ENCODE measurements at places on chromosomes 5 and 9.

- DNase-seq: peak; percentile 99
These were observed 14.1 kb upstream of the INIP start for GRCh38 chr9:112731971-112732370.

DNA sequence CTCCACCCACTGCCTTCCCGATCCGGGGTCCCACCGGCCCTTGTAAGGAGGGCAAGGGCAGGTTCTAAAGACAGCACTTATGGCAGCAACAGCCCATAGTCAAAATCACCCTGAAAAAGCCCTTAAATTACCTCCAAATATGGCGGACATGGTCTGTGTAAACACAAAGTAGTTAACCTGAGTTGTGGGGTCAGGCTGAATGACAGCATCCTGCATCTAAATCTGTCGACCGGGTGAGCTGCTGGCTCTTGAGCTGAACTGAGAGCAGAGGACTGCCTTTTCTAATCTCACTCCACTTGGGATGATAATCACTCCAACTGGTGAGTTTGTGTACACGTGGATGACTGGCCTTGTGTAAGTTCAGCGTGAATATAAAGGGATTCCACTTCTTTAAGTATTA lies 249.6 kb downstream of the DENND1A start:
- no peak for DNase-seq

DNA sequence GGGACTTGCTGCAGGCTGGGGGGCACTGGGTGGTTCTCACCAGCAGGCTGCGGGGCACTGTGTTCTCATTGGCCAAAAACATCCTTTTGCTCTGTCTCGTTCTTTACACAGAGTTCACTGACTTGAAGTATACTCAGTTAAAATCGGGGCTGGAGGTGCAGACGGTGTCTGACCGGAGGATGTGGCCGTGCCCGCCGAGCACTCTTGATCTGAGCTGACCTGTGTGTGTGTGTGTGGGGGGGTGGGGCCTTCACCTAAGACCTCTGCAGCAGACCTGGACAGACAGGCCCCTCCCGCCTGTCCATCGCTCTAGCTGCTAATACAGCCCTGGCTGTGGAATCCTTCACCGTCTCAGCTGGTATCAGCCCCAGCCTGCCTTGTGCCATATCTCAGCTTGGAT lies 7.1 kb downstream of the TOR1B start:
- no peak for DNase-seq

- no peak for DNase-seq
These were observed 24.6 kb downstream of the CNTLN start for GRCh38 chr9:17159469-17159868.

DNA sequence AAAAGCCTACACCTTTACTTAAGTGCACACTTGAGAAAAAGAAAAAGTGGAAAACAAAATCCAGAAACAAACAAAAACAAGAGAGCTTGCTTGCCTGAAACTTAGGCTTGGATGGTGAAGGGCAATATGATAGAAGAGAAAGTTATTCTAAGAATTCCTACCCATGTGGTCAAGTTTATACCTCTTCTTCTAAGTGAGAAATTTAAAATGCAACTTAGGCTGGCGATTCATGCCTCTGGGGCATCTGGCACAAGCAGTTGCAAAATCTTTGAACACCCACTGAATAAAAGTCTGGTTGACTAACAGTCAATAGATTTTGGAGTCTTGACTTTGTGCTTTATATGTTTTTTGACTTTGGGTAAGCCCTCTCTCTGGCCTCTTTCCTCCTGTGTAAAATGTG lies 239.6 kb downstream of the KDM4C start:
- DNase-seq: peak; percentile 86

GRCh38 chr9:18352711-18353110 lies 121.2 kb upstream of the ADAMTSL1 start:
- DNase-seq: peak; percentile 93

DNA sequence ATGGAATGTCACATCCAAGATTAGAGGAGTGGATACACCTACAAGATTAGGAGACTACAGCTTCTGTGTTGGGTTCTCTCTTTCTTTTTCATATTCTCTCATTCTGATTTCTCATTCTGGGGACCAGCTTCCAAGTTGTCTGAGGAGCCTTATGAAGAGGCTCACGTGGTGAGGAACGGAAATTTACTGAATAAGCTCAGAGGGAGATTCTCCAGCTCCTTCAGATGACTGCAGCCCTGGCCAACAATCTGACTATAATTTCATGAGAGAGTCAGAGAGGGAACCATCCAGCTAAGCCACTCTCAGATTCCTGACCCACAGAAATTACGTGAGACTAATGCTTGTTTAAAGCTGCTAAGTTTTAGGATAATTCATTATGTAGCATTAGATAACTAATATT lies 27.1 kb upstream of the TENT2 start:
- no peak for DNase-seq

DNA sequence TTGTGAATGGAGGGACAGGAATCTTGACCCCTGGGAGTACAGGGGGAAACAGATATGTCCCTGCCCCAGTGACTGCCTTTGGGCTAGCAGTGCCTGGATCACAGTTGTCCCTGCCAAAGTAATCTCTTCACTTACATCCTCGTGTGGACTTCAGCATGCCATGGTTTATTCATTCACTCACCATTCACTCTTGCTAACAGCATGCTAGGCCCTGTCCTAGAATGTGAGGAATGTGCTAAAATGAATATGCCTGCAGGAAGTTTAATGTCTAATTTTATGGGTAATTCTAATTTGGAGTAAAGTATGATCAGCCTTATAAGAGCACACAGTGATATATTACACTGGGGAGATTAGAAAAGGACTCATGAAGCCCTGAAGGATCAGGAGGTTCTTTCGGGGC lies 63.0 kb downstream of the FAT2 start:
- DNase-seq: peak; percentile 27

GRCh38 chr9:89249001-89249400 lies 62.0 kb upstream of the CKS2 start:
- DNase-seq: no peak

DNA sequence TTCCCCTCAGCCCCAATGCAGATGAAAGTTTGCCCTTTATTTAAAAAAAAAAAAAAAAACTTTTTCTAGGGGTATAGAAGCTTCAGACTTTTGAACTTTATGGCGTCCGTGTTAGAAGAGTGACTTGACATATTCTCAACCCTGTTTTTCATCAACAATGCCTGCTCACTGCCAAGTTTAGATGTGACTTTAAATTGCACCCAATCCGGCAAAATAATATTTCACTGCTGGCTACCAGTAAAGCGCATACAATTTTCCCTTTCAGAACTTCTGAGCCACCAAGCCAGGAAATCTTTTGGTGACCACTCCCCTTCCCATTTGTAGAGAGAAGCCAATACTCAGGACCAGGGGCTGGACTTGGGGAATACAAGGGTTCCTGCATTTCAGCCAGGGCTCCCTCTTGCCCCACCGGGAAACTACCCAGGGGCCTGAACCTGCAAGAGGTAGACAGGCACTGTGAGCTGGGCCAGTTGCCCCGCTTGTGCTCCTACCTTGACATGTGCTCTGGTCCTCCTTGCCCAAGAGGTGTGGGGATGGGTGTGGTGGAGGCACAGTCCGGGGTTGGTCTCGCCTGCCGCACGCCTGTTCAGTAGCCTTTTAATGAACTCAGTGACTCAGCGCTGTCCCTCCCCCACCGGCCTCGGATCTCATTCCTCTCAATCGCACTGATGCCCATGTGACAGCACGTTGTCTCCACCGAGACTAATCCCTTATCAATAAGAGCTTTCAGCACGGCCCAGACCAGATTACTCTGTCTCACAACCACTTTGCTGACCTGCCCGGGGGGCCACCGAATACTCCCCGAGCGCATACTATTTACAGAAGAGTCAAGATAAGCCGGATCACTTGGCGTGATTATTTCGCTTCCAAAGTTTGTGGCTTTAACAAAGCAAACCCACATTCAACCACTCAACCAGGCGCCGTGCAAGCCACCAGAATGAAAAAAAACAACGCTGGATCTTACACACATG lies 226.4 kb downstream of the DCP2 start:
- no peak for DNase-seq

DNA sequence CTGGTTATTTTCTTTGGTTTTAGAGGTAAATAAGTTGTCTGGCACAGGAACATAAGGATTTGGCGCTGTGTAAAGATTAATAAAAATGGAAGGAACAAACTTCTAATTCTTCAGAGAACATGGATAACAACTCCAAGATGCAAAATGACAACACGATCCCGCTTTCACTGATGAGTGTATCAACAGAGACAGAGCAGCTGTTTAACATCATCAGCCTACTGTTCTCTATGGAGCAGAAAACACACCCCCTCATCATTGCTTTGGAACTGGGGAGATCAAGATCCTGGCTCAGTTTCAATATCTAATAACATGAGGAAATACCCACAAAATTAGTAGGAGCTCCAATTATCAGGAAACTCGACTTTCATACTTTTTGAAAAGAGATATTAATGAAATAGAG lies 8.3 kb upstream of the GAS1 start:
- no peak for DNase-seq

DNA sequence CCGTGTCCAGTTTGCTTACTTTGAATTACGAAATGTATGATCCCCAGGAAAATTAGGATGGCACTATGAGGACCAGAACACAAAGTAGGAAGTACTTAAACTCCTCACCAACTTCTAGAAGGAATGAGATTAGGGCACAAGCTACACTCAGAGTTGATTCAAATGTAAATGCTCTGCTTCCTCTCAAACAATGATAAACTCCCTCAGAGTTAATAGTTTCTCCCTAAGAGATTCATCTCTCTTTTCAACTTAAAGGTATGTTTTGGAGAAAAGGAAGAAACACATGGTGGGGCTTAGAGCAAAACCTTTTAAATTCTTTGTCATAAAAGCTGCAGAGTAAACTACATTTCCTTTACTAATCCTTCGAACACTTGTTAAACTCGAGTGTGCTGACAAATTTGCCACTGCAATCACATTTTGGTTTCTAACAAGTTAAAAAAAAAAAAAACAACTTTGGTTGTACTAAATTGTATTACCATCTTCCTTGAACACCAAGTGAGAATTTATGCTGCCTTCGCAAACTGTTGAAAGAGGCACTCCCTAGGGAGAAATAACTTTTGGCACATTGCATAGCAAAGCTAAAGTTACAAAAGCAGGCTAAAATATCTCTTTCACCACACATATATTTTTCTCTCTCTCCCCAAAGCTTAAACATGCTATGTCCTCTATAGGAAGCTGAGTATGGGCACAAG lies 66.6 kb downstream of the DENND1A start:
- no peak for DNase-seq

- no peak for DNase-seq
These were observed 9.7 kb upstream of the UBAP1 start for GRCh38 chr9:34169125-34169524.

DNA sequence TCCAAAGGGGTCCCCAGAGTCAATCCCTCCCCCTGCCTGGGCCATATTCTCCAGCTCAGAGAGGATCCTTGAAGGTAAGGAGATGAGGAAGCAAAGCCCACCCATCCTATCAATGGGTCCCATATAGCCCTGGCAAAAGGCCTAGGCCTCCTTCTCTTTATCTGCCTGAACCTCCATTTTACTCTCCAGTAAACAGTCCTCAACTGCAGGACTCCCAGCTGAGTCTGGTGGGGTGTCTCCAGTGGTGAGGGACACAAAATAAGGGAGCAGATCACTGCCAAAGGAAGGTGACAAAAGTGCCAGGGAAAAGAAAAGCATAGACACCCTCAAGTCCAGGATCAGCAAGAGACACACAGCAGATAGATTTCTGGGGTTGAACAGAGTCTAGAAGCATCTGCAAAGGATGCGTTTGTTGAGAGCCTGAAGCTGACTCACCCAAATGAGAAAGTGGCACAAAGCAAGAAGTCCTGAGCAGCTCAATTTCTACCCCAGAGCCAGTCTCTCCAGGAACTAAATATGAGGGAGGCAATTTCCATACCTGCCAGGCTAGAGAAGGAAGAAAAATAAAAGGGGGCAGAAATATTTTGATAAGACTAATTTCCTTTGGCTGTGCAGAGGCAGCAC lies 2.7 kb upstream of the EBF1 start:
- DNase-seq: no peak

DNA sequence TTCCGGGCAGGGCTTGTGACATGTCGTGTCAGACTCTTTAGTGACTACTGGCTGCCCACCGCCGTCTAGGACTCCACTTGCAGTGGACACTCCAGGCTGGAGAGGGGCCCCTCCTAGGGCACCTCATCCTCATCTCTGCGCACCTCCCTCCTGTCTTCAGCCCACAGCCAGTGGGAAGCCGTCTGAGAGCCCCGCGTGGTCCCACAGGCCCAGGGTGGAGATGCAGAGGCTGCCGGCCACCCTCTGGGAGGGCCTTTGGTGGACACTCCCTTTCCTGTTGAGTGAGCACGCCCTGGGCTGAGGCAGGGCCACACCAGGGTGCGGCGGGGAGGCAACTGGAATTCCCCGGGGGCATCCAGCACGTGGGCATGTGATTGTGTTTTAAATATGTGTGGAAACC lies 80.5 kb downstream of the IRX2 start:
- no peak for DNase-seq

DNA sequence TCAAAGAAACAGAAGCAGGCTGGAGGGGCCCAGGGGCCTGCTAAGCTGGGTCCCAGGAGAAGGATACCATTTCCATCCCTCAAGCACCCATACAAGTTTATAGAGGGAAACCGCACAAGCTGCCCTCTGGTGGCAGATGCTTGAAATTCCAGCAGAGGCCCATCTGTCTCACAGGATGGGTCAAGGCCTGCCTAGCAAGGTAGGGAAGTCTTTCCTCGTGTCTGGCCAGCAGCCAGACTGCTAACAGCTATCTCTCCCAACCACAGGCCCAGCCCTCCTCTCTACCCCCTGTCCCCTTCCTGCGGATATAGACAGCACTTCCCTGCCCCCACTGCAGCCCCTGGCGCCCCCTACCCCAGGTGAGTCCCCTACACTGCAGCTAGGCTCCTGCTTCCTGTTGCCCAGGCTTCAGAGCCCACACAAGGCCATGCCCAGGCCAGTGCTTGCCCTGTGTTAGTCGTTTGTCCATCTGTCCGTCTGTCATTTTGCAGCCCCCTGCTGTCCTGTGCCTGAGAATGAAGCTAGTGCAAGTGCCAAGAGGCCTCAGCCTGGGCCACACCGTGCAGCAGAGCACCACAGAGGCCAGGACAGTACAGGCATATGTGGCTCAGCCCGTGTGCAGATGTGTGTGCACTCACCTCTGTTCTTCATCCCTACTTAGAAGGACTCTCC lies 26.2 kb downstream of the TCF7 start:
- peak; percentile 65 for DNase-seq

DNA sequence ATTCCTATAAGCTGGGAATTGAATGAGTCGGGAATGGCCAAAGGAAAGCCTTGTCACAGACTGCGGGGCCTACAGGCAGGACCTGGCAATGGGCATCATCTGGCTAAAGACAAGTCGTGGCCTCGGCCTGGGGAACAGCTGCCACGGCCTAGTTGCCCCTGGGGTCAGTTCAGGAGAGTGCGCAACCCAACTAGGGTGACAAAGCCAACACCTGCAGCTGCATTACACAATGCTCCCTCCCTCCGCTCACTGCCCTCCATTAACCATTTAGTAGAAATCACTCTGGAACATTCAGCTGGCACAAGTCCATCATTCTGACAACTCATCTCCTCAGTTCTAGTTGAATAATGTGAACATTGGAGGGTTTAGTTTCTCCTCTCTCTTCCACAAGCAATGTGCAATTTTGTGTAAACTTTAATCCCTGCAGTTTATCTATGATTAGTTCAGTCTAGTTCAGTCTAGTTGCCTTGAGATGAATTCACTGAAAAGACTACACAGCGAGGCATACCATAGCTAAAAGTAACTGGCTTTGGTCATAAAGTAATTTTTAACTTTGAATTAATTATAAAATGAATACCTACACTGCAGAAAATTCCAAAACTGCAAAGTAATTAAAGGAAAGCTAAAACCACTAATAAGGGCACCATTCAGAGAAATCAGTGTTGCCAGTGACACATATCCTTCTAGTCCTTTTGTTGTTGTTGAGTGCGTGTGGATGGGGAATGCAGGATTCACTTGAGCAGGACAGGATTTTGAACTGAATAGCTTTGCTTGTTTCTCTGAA lies 5.1 kb downstream of the GLDC start:
- DNase-seq: peak; percentile 90

GRCh38 chr9:130993303-130994030 lies 15.5 kb upstream of the LAMC3 start:
- DNase-seq: no peak

Measured in renal cortical epithelial cell (primary cell).